CD4-positive, alpha-beta T cell (primary cell): ENCODE measurements at places on chromosomes 11 and 22.

GRCh38 chr11:43122546-43122945 is 189.2 kb upstream of the API5 start:
- no peak for DNase-seq

- DNase-seq, result no peak
Measured at GRCh38 chr22:31987218-31987617, 42.9 kb downstream of the YWHAH start.

DNA sequence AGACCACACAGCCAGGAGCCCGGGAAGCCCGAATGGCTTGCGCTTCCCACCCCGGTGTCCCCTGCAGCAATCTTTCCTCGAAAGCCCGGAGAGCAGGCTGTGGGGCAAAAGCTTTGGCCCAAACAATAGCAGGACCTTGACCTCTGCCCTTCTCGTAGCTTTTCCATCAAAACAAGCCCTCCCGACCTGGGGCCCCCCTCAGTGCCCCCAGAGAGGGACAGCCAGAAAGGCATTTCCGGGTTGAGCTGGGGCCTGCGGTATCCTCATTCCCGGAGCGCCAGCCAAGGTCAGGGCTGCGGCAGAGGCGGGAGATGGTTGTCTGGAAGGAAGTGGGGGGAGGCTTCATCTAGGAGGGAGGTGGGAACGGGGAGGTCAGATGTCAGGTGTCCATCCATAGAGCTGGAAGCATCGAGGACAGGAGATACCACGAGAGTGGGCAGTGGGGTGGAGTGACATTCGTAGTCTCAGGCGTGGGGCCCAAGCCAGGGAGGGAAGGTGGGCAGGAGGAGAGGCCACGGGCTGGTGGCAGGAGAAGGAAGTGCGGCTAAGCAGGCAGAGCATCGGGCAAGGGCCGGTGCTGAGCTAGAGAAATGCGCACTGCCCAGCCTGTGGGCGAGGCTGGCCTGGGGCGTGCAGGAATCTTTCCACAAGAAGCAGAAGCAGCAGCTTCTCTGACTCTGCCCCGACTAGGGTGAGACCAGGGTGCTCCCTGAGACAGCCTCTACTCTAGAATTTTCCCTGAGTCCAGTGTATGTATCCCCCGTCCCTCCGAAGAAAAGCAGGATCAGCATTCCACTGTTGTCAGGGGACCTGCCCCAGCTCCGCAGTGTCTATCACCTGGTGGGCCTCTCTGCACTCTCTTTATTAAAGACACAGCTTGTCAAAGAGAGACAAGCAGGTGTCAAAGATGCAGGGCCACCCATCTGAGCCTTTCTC is 14.3 kb downstream of the PDGFB start:
- no peak for DNase-seq

- peak; percentile 39 for DNase-seq
Measured at GRCh38 chr11:119728211-119728626, 781 bp downstream of the NECTIN1 start.

DNA sequence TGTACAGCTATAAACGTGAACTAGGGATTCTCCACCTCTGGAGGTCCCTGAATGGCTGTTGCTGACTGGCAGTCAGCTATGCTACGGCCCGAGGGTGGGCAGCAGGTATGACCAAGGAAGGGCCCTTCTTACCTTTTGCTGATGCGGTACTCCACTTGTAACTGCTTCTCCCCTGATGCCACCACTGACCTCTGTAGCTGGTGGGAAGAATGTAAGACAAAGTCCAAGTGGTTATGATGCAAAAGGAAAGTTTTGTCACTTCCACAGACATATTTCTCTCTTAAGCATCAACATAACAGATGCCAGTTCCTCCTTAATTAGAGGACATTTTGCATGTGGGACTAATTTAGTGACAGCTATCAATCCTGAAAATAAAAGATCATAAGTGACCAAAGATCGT is 32.2 kb downstream of the P4HA3 start:
- no peak for DNase-seq

GRCh38 chr11:121466063-121466794 is 13.5 kb upstream of the SORL1-AS1 start:
- DNase-seq, result peak; percentile 72

DNA sequence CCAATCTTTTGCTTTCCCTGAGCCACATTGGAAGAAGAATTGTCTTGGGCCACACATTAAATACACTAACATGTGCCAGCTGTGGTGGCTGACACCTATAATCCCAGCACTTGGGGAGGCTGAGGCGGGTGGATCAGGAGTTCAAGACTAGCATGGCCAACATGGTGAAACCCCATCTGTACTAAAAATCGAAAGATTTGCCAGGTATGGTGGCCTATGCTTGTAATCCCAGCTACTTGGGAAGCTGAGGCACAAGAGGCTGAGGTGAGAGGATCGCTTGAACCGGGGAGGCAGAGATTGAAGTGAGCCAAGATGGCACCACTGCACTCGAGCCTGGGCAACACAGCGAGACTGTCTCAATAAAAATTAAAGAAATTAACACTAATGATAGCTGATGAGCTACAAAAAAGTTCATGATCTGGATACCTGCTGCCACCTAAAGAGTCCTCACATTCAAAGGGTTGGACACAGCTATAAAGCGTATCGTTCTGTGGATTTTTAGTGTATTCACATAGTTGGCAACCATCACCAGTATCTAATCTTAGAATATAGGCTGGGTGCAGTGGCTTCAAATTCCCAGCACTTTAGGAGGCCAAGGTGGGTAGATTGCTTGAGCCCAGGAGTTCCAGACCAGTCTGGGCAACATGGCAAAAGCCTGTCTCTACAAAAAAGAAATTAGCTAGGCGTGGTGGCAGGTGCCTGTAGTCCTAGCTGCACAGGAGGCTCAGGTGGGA is 3.4 kb upstream of the LDHC start:
- DNase-seq, result no peak

DNA sequence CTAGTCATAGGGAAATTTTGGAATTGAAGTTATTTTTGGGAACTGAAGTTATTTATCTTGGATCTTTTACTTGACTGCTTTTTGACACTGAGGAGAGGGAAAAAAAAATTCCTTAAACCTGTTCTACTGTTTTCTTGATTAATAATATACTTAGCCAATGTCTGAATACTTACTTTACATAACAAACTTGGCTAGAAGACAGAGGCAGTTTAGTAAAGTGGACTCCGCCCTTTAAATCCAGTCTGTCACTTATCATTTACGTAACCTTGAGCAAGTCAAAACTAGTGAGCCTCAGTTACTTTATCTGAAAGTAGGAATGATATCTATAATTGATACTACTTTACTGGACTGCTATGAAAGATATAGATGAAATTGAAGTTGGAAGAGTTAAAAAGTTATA is 19.5 kb downstream of the CTSC start:
- DNase-seq, result no peak

DNA sequence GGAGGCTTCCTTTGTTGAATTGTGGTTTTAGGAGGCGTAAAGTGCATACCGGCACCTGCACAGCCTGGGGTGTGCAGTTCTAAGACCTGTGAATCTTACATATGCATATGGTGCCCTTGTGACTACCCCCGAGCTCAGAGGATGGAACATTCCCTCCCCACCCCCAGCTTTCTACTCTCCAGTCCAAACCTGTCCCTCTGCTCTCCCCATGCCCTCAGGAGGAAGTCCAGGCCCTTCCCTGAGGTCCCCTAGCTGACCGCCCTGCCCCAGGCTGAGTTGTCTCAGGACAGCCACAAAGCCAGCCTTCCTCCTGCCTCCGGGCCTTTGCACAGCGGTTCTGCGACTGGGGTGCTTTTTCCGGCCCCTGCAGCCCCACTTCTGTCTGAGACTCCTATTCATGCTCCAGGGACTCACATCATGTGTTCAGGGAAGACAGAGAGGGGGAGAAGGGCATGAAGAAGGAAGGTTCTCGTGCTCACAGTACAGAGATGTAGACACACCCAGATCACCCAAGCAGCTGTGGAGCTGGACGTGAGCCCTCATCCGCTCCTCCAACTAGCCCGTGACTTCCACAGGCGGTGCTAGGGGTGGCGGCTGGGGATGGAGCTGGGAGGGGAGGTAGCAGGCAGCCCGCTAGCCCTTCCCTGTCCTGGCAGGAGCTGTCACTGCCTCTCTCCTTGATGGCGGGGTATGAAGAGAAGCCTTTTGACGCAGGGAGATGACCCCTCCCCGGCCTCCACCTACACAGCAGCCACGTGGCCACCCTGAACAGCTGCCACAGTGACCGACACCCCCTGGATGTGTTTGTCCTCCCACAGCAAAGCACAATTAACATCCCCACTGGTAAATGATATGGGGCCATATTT is 50.8 kb downstream of the FLRT1 start:
- no peak for DNase-seq

DNA sequence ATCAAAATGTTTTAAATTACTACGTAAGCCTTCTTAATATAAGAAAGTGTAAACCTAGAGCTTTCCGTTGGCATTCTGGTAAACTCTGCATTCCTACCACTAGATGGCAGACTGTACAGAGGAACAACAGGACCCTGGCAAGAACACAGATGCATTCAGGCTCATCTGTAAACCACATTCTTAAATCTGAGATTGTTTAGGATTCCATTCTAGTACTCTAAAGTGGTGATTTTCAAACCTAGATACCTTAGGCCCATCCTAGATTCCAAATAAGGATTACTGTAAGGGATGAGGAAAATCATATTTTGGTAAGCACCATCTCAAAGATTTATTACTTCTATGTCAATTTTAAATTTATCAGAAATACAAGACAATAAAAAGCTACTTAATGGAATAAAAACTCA is 26.9 kb downstream of the PICALM start:
- peak; percentile 11 for DNase-seq

DNA sequence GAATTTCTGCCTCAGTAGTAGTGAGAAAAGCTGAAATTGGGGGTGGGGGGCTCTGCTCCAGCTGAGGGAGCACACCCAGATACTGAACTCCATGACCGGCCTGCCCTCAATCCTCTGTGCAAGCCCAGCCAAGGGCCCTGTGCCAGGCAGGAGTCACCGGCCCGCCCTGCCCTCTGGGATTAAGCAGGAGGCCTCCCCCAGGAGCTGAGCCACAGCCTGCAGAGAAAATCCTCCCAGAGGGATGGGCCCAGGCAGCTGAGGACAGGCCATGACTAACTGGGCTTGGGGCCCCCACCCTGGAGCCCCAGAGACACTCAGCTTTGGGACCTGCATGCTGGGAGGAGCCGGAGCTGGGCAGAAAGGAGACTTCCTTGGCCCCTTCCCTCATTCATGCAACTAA is 48.8 kb downstream of the MN1 start:
- DNase-seq, result no peak

DNA sequence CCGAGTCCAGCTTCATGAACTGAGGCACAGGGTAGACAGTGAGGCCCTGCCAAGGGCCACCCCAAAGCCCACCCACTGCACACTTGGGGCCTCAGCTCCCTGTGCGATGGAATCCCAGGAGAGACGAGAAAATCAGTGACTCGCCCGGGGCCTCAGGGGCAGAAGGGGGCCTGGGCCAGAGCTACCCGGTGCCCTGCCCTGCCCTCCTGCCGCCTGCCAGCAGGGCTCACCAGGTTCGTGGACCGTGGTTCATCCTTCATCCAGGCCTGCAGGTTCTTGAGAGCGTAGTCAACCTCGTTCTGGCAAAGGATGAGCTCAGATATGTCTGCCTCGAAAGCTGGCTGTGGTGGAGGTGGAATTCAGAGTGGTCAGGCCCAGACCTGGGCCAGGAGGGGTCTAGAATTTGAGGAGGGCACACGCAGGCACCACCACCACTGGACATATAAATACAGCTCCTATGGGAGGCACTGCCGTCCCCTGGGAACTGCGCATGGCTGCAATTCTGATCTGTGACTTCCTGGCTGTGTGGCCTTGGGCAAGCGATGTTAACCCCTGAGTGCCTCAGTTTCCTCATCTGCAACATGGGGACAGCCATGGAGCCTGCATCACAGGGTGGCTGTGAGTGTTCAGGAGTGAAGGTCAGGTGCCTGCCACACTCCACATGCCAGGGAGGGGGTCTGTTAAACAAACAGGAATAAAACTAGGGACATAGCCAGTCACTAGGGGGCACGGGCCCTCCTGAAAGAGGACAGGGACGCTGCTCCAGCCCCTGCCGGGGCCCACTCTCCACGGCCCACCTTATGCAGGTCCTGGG is 7.5 kb downstream of the ALDH3B2 start:
- DNase-seq, result no peak

DNA sequence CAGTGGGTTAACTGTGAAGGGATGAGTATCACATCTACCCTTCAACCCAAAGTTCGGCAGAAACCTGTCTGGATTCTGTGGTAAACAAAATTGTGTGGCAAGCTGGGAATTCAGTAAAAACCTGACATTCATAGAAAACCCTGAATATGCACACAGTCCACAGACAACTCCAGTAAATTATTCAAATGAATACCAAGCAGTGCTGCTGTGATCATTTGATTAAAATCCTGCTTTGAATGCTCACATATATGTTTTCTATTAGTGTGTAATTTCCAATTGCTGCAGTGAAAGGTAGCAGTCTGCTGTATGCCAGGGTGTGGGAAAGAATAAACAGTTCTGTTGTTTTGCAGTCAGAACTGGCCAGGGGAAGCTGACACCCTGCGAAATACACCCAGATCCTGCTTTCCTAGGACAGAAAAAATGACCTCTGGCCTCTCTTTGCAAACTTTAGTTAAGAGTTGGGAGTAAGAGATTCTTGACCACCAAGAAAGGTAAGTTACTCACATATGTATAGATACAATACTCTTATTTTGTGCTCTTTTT is 217.8 kb downstream of the FAM76B start:
- no peak for DNase-seq

- no peak for DNase-seq
Measured at GRCh38 chr11:69052343-69053168, 3.8 kb downstream of the TPCN2 start.

GRCh38 chr11:57390535-57390934 is at the start of gene PRG2:
Gene PRG2 (minus strand): TSS chr11:57390650. CDS start chr11:57389944, 706 bp downstream.
- DNase-seq, result no peak

GRCh38 chr11:75700940-75701339 is 16.7 kb upstream of the MOGAT2 start:
- DNase-seq, result no peak

- peak; percentile 73 for DNase-seq
Measured at GRCh38 chr11:72079819-72080325, 470 bp downstream of the NUMA1 start.

GRCh38 chr11:72347691-72348090 is 86.6 kb downstream of the CLPB start:
- no peak for DNase-seq

- no peak for DNase-seq
Measured at GRCh38 chr22:46547883-46548244, 10.4 kb upstream of the CELSR1 start.

- no peak for DNase-seq
Measured at GRCh38 chr22:22106855-22107254, 124.3 kb upstream of the TOP3B start.

DNA sequence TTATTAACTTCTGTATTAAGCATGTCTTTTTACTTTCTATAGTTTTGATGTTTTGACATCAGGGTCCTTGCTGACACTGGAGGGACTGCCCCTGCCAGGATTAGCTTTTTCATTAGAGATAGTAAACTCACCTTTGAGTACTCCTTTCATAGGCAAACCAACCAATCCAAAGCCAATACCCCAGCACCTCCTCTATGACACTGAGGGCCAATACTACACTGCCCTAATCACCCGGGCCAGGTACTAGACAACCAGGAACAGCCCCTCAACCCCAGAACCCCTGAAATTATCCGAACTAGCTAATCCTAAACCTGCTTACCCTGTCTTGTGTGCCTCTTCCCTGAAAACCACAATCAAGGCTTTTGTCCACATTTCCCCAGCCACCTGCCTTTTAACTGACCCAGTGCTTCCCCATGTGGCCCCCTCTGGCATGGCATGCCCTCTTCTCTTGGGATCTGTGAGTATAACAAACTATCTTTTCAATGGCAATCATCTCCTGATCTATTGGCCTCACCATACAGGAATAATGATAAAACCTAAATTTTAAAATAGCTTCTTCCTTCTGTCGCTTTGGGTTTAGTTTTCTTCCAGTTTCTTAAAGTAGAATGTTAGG is 31.2 kb downstream of the RAB6A start:
- DNase-seq, result no peak

GRCh38 chr11:91828901-91829300 is 395.7 kb upstream of the FAT3 start:
- DNase-seq, result no peak
